Astrocyte of the spinal cord (primary cell): ENCODE measurements at places on chromosomes 4 and X.

- DNase-seq: no peak
These were observed 113.2 kb downstream of the ATP10D start for GRCh38 chr4:47598320-47598719.

GRCh38 chrX:46433892-46434291, 111.3 kb downstream of the ZNF674 start:
- DNase-seq: no peak

DNA sequence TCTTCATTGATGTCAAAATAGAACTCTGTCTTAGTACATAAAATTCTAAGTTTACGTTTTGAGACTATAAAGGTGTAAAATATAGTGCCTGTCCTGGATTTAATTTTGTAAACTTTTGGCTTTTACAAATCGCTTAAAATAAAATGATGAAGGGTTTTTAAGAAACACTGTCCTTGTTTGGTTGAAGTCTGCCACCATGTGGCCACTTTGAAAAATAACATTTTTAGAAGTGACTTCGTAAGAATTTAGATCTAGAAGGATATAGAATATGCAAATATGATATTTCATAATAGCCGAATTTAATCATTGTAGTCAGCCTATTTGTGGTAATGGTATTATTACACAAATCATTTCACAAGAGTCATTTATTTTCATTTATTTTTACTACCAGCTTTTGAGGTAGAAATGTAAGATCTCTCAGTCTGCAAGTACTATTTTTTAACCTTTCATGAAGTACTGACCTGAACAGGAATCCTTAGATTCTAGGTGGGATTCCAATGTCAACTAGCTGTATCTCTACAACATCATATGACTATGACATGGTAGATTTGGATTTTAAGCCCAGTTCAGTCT, 31.0 kb upstream of the FAT4 start:
- DNase-seq: peak; percentile 60

GRCh38 chr4:88107406-88108107, 50.9 kb downstream of the ABCG2 start:
- DNase-seq: no peak

DNA sequence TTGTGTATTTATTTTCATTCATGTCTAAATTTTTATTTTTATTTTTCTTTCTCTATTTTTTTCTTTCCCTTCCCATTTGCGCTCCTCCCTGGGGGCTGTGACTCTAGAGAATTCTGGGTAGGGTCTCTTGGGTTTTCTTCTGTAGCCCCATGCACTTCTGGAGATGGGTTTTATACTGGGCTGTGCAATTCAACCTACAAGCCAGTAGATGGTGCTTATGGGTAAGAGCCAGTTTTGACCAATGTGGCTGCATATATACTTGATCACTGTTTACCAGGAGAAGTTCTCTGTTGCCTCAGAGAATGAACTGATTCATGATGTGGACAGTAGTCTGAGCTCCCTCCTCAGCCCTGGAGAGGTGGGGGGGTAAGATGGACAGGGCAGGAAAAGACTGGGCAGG, 614.6 kb downstream of the PCDH19 start:
- no peak for DNase-seq
